Stimulated activated CD4-positive, alpha-beta T cell treated with anti-CD3 and anti-CD28 coated beads, Interleukin-1b, Interleukin-23, amount 100 ng/mL, for 1 hour (primary cell): ENCODE measurements at places on chromosomes 6 and 20.

GRCh38 chr6:143149771-143150170 lies 89.1 kb downstream of the AIG1 start:
- DNase-seq = no peak

DNA sequence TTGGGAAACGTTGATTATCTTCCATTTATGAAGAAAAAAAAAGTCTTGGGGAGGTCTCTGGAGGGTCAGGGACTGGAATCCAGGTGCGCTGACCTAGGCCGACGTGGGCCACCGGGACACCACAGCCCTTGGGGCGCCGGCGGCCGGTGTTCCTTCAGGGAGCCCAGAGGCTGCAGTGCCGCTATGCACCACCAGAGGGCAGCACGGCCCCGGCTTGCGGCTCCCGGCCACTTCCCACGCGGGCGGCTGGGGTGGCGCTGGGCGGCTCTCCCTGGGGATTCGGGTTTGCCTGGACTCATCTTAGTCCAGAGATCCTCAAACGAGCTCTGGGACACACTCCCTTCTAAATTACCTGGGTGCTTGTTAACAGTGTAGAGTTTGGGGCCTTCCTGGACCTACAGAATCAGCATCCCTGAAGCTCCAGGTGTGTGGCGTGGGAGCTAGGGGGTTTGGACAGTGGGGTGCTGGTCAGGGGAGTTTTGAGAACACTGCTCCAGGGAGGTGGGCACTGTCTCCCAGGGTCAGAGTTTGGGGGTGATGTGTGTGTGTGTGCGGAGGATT lies 23.0 kb upstream of the GTSF1L start:
- DNase-seq = peak; percentile 57

- DNase-seq = no peak
Measured at GRCh38 chr6:74284284-74284683, 588.3 kb downstream of the CD109 start.

DNA sequence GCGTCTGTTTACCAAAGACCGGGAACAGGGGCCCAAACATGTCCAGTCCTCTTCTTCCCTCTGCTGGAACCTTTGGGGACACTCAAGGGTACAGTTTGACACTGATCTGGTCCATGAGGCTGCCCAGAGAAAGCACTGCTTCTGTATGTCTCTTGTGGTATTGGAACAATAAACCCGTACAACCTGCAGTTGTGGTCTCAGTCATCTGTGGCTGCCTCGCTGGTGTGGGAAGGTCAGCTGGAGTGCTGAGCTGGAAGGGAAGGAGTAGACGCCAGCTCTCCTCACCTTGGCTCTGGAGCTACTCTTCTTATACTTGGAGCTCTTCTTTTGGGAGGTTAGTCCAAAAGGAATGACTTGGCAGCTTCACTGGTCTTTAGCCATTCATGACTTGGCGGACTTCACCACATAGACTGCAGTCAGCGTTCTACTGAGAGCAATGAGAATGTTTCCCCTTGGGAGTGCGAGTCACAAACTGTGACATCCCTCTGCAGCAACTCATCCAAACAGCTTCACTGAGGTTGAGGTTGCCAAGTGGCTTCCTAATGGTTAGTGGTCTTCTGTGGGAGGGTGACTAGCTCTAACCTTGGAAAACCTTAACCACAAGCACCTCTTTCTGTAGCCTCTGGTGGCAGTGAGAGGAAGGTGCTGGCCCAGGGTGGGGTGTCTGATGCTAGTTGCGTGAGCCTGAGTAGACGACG lies 81.2 kb downstream of the ASXL1 start:
- DNase-seq = no peak

DNA sequence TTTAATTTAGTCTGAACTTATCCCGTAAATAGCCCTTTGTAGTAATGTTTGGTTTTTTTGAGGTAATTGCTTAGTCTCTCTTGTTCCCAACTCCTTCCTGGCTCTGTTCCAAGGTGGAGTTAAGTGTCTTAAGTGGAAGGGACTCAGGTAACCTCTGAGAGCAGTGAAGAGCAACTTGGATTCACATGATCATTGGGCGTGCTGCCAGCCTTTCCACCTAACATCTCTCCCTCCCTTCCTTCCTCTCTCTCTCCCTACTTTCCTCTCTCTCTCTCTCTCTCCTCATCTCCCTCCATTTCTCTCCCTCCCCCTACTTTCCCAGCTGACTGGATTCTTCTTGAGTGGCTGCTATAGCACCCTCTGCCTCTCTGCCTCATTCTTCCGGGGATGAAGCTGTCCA lies 232.9 kb upstream of the SASH1 start:
- DNase-seq = no peak

- no peak for DNase-seq
Measured at GRCh38 chr6:169344750-169345065, 91.1 kb upstream of the THBS2 start.

DNA sequence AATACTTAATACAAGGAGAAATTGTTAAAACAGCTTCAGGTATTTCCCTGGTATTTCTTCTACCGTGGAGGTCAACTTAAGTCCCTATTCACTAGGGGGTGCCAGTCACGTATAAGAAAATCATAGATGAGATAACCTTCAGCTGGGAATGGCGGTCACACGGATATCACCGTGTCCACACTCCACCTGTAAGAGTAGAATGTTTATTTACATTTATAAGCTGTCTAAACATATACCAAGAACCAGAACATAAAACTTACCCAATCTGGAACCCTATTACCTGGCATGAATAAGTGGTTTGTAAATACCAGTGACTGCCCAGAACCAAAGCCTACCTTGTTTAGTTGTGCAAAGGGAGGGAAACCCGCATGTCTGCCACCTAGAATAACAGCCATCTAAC lies 1.9 kb upstream of the ELOVL4 start:
- DNase-seq = no peak

DNA sequence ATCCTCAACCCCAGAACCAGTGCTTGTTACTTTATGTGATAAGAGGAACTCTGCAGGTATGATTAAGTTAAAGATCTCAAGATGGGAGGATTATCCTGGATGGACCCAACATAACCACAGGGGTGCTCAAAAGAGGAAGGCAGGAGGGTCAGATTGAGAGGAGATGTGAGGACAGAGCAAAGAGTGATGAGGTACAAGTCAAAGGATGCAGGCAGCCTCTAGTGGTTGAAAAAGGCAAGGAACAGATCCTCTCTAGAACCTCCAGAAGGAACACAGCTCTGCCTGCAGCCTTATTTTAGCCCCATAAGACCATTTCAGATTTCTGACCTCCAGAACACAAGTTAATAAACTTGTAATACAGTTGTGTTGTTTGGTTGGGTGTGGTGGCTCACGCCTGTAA lies 41.2 kb downstream of the PDSS2 start:
- no peak for DNase-seq

- no peak for DNase-seq
Measured at GRCh38 chr6:125154118-125154760, 666 bp downstream of the TPD52L1 start.

DNA sequence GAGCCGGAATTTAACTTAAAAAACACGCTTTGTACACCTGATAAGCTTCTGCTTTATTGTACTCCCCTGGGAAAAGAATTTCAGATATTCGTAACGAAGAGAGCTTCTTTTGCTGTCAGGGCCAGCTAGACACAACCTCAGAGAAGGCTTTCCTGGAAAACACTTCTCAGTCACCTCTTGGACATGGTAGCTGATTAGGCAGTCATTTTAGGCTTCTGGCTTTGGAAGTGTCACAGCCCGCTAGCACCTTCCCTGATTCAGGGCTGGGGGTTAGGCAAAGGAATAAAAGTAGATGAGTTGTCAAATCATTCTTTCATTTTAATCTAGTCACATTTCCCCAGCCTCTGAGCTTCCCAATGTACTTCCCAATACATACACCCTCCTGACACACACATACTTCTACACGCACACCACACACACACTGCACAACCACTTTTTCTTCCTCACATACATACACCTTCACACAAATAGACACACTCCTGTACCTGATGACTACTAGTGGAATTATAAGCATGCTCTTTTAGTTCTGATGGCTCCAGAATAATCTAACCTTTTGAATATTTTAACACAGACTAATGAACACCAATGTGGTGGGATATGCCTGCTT lies 34.9 kb upstream of the TINAG start:
- DNase-seq = no peak

- DNase-seq = no peak
Measured at GRCh38 chr6:2497922-2498623, 252.6 kb downstream of the MYLK4 start.

DNA sequence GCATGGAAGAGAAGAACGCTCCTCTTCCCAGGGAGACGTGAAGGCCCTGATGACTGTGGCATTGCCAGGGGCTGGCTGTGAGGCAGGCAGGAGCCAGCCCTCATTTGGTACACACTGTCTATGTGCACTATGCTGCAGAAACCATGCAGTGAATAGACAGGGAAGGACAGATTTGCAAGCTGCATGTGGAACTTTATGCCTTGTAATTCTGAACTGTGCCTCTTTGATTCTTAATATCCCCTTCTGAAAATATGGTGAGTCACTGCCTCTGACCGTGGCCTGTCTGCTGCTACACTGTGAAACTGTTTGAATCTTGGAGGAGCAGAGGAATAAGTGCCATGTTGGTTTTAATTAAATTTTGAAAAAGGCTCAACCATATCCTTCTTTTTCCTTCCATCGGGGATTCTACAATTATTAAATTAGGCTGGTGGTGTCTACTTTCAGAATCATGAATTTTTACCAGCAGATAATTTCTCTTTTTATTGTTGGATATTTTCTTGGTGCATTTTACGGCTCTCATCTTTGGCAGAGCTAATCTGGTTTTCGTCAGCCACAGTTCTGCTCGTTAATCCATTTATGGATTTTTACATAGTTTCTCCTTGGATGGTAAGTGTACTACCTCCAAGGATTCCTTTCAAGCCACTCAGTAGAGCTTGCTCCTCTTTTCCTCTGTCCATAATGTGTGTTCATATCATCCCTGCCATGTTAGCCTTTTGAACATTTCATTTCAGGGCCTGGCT lies 301.0 kb upstream of the SLC35B3 start:
- DNase-seq = no peak

DNA sequence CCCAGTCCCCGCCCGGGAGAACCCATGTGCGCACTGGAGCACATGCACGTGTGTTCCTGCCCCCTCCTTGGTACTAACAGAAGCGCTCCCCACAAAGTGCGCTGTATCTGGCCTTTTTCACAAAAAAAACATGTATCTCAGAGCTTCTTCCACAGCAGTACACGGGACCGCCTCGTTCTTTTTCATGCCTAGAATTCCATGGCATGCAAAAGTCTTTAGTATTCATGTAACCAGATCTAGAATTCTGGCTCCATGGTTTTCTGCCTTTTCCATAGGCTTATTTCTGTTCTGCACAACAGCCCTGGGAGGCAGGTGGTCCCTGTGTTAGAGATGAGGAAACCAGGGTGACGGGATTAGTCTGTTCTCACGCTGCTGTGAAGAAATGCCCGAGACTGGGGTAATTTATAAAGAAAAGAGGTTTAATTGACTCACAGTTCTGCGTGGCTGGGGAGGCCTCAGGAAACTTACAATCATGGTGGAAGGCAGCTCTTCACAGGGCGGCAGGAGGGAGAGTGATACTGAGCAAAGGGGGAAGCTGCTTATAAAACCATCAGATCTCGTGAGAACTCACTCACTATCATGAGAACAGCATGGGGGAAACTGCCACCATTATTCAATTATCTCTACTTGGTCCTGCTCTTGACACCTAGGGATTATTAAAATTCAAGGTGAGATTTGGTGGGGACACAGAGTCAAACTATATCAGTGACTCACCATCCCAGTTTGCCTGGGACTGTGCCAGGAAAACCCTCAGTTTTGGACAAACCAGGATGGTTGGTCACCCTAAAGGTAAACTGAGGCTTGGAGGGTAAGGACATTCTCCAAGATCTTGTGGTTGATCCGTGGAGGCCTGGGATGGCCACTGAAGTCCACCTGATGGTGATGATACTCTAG lies 41.0 kb downstream of the C20orf203 start:
- no peak for DNase-seq

GRCh38 chr20:56925831-56926170 lies 296.7 kb downstream of the TFAP2C start:
- DNase-seq = no peak

DNA sequence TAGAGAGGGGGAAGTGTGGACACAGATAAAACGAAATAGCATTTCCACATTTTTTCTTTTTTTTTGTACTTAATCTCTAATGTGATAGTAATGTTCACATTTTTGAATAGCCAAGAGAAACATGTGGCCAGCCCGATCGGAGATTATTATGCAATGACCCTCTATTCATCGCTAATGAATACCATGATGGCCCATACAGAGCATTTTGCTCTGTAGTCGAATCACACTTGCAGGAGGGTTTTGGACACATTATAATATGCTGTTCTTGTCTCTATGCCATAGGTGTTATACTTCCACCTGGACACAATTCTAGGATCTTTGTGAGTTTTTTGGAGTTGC lies 60.1 kb downstream of the MTHFD1L start:
- no peak for DNase-seq

DNA sequence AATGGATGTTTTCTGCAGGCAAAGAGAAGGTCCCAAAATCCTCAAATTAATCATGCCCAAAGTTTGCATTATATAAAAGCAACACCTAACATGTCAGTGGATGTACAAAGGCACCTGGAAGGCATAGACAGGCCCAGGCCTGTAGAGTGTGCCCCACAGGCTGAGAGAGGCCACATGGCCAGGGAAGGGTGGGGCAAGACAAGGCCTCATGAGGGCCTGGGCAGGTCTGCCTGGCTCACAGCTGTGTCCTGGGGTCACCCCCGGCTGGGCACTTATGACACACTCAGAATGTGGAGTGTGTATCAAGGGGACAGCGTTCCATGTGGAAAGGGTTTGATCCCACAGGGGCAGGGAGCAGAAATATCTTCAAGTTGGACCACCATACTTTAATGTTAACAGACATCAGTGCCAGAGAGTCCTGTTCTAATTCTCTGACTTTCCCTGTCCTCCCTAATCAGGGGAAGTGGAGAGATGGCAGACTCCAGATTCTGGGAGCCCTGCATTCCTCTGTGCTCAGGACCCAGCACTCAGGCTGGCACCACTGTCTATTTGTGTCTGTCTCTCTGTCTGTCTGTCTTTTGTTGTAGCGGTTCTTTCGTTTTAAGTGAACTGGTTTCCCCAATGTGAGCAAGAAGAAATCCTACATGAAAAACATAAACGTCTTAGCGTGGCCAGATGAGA lies 178.3 kb upstream of the FOXA2 start:
- DNase-seq = no peak
